ENCODE measurements at places on chromosomes 3 and 15.
A peak's percentile ranks its signal among the peaks of the same experiment; 100 is the strongest.

DNA sequence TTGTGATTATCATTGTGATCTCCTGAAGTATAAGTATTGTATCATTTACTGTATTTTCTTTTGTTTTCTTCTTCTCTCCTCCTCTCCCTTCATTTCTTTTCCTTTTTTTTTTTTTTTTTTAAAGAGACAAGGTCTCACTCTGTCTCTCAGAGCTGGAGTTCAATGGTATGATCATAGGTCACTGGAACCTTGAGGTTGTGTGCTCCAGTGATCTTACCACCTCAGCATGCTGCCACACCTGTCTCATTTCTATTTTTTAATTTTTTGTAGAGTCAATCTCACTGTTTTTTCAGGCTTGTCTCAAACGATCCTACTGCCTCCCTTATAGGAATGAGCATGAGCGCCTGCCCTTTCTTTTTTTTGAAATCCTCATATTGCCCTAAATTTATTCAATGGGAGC is 23.4 kb downstream of the NMD3 start:
- DNase-seq, result no peak

DNA sequence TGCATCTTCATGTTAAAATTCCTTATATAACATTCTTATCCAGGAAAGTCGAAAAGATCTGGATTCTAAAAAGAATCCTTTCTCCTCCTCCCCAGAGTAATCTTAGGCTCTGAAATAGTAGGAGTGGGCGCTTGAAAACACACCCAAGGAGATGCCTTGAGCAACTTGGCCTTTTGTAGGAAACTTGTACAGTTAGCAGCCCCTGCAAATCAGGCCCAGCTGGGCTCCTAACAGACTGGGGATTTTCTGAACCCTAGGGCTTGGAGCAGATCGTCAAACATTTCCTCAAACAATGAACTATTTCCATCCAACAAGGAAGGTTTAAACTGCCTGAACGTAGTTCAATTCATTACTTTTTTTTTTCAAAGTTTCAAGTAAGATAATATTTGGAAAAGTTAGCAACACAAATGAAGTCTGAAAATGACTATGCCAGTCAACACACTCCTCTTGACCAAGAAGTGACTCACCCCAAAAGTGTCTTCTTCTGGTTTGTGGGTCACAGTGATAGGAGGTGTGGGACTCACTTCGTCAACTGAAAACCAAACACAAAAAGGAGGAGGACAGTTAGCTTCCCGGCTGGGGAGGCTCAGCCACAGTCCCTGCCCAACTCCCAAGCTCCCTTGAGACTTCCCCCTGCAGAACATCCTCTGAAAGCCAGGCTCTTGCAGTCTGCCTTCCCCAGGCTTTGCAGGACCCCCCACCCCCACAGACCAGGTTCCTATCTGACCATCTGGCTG is 129.7 kb downstream of the NTRK3 start:
- DNase-seq, result no peak

GRCh38 chr3:171898192-171898591 is 55.0 kb downstream of the TMEM212 start:
- no peak for DNase-seq

- no peak for DNase-seq
Measured at GRCh38 chr15:35040339-35041255, 44.5 kb downstream of the NANOGP8 start.

GRCh38 chr15:91135201-91136130 is 35.4 kb downstream of the SV2B start:
- peak; percentile 53 for DNase-seq

- no peak for DNase-seq
Measured at GRCh38 chr15:97867870-97868269, 92.6 kb upstream of the ARRDC4 start.

GRCh38 chr3:46334741-46335478 is 19.0 kb upstream of the CCR2 start:
- no peak for DNase-seq

DNA sequence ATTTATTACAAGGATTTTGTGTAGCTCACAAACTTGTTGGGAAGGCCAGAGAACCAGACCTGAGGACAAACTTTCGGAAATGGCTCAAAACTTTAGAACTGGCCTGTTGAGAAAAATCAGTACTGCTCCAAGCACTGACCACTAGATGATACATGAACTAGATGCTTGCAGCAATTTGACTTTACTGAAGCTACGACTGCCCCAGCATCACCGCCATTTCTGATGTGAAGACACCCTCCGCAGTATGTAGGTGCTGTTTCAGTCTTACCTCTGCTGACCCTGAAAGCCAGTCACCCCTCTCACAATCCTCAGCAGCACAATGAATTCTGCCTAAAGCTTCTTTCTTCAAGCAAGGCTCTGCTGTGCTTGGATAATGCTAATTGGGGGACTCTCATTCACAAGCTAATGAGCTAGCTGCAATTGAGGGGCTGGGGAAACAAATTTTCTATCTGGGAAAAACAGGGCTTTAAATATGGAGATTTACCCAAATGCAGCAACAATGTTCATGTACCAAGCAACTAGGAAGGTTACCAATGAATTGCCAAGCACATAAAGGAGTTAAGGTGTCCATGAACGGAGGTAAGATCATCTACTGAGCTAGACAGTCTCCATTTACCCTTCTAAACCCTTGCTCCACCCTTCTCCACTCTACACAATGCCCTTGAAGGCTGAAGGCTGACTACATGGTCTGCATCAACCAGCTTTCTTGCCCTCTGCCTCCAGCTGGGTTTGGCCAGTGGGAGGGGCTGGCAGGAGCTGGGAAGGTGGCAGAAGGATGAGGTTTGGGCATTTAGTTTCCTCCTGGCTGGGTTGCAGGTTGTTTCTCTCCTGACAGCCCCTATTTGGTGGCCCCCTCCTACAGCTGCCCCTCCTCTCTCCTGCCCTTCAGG is 53.2 kb upstream of the FSTL1 start:
- no peak for DNase-seq

GRCh38 chr3:45041666-45042065 is 15.6 kb downstream of the CLEC3B start:
- no peak for DNase-seq

GRCh38 chr3:63900010-63900409 is 12.2 kb downstream of the SCAANT1 start:
- DNase-seq, result no peak

GRCh38 chr3:59514865-59515482 is 465.1 kb upstream of the CFAP20DC start:
- DNase-seq, result no peak

DNA sequence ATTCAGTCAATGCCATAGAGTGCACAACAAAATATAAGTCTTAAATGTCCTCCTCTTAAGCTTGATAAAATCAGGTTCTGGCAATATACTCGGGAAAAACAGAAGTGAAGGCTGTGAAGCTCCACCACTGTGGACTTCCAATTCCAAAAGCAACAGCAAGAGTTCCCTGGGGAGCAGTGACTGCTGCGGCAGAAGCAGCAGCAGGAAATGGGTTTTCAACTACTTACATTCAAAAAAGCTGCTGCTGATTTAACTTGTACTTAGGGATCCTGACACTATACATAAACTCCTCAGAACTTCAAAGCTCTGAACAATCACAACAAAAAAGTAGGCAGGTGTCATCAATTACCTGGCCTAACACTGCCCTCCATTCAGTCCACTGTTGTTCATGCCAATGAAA is 4.7 kb downstream of the CEP152 start:
- DNase-seq, result no peak

DNA sequence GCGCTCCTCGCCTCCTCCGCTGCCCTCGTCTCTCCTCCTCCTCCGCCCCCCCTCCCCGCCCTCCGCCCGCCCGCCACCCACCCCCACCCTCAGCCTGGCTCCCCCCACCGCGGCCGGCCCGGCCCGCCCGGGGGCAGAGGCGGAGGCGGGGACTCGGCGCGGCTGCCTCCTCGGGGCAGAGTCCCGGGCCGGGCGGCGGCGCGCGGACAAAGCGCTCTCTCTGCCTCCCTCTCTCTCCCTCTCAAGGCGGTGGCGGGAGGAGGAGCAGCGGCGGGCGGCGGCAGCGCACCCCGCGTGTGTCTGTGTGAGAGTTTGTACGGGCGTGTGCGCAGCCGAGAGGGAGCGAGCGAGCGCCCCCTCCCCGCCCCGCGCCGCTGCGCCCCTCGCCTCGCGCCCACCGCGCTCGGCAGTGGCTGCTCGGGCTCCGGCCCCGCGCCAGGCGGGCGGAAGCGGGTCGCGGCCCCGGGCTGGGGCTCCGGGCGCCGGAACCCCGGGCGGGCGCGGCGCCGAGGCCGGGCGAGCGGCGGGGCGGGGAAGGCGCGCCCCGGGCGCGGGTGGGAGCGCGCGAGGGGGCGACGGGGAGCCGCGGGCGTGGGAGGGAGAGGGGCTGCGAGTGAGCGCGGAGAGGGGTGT is at the start of gene IGF2BP2:
IGF2BP2 (minus strand) TSS at position 37 of the 633 bp plus-strand sequence. CDS start 82 bp downstream, outside the sequence.
- DNase-seq, result peak; percentile 41

DNA sequence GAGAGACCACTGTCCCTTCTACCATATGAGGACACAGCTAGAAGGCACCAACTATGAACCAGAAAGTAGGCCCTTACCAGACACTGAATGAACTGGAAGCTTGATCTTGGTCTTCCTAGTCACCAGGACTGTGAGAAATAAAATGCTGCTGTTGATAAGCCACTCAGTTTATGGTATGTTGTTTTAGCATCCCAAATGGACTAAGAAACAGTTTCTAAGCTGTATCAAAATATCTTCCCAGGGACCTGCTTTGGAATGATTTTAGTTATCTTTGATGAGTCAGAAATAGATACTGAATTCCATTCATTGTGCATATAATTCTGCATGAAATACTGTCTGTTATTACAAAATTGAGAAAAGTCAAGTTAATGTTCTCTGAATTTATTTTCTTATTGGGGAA is 18.6 kb downstream of the WDR76 start:
- no peak for DNase-seq

DNA sequence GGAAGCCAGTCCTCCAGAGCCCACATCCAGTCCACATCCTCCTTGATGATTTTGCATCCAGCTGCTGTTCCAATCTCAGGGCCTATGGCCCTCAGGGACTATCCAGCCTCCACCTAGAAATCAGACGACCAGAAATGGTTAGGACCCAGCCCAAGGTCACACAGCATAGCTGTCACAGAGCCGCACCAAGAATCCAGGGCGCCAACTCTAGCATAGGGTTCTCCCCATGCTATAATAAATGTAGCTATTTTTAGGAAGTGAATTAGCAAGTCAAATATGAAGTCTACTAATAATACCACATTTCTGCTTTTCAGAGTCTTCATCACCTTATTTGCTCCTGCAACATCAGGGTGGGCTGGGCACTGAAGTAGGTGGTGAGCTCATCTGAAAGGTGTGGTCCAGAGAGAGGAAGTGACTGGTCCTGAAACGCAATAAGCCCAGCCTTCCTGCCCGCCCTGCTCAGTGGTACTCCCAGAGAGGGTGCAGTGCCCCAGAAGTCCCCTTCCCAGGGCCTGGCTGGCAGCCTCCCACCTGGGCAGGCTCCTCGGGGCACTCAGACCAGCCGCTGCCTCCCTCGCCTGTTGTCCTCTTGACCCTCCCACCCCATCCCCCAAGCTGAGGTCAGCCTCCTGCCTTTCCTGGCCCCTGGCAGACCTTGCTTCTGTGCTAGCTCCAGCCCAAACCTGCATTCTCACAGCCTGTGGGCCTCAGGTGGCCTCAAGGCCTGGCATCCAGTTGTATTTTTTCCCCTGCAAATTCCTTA is 17.6 kb upstream of the CYP11A1 start:
- DNase-seq, result peak; percentile 38

DNA sequence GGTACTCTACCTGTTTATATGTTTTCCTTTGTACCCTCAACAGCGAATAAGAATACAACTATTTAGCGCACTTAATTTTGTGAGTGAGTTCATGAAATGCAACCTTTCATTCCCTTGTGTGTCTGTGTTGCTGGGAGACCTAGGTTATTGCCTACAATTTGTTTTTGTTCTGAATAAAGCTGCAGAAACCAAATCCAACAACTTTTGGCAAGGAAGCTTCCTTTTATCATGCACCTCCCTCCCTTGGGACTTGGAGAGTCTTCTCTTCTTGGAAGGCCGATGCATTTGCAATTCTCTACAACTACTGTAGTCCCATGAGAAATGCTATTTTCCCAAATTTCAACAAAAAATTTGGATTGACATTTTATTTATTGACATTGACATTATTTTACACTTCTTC is 1002.4 kb upstream of the CADM2 start:
- no peak for DNase-seq

DNA sequence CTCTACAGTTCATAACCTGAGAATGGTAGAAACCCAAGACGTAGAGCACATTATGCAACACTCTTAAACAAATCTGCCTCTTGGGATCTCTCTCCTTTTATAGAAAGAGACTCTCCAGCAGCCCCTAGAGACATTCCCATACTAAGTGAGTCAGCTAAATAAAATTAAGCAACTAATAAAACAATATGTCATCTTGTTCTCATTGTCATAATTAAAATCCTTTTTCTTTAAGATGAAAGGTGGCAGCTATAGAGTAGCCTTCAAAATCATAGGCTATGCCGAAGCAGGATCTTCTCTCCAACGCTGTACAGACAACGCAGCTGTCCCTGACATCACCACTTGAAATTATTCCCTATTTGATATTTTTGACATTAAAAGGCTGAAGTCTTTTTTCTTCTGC is 790.0 kb downstream of the FHIT start:
- DNase-seq, result no peak

GRCh38 chr3:190017521-190018288 is 103.0 kb downstream of the P3H2 start:
- DNase-seq, result peak; percentile 3

DNA sequence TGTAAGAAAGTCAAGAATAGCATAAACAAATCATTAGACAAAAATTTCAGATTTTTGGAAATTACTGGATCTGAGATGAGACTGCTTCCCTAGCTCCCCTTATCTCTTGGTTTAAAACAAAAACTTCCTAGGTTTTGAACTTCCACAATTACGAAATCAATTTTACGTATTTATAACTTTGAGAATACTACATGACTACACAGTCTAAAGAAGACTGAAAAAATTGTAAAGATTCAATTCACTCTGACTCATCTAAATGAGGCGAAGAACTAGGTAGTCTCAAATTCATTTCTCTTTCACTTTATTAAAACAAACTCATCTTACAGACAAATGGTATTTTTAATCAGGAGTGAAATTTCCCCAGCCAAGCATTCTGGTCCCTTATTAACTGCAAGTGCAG is 10.3 kb downstream of the CCDC54 start:
- DNase-seq, result no peak

GRCh38 chr3:58361866-58362265 is 29.2 kb downstream of the PXK start:
- DNase-seq, result peak; percentile 5

DNA sequence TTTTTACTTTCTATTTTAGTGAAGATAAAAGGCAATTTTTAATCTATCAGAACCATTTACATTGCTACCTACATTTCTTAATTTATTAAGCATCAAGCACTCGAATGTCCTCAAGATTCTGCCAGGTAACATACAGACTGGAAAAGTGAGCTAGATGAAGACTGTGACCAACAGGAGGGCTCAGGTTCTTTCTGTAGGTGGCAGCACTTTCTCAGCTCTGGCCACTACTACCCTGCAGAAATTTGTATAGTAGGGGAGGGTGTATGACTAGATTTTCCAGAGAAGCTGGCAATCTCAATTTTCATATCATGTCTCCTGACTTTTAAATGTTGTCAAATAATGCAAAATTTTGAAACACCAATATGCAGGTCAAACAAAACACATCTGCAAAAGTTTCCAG is 165.0 kb upstream of the SUCLG2 start:
- DNase-seq, result peak; percentile 7

All from NCI-H526 treated with DMSO at 0.1 percent for 48 hours (cell line).